ENCODE measurements at places on chromosomes 4 and X.

GRCh38 chrX:52977953-52978352 lies 19.6 kb upstream of the FAM156A start:
- DNase-seq: no peak

GRCh38 chr4:56531149-56531770 lies 25.7 kb downstream of the ARL9 start:
- no peak for DNase-seq

DNA sequence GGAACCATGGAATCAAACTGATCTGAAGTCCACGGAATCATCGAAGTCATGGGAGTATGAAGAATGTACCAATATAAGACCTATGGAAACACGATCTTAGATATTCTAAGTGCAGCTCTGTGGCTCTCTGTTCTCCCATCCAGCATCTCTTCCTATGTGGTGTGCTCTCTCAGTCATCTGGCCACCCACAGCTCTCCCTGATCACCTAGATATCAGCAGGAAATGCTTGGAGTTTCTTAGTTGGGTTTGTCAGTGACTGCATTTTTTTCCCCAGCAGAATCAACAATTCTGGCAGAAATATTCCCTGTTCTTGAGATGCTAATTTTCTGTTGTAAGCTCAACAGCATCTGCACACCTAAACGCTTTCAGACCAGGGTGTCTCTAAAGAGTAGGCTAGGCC lies 94.1 kb downstream of the GC start:
- DNase-seq: no peak

DNA sequence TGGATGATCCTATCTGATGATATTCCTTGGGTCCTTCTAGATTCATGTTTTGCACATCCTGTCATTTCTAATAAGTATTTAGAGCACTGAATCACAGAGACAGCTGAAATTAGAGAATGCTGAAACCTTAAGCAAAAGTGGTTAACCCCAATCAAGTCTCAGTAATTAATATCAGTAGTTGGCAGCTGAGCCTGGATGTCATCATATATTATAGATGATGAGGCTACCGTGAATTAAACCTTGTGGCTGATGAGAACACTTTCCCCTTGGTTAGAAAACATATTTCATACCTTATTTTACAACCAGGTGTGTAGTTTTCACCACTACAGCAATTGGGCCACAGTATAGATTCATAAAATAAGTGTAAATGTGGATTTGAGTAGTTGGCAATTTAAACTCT lies 499.0 kb downstream of the PDGFC start:
- no peak for DNase-seq

GRCh38 chrX:73562984-73563737 lies at the start of gene CHIC1:
Gene CHIC1, plus strand, starts transcription at chrX:73563197. Its CDS starts 88 bp downstream, at chrX:73563285.
- DNase-seq: peak; percentile 33

DNA sequence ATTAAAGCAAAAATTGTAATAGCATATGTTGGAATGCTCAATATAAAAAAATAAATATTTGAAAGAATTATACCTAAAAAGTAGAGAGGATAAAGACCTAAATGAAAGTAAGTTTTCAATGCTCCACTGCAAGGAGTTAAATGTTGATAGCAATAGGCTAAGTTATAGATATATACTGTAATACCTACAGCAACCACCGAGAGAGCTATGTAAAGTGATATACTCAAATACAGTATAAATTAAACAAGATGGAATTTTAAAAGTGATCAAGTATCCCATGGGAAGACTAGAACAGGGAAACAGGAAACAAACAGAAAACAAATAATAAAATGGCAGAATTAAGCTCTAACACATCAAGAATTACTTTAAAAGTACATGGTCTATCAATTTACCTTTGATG lies 73.9 kb downstream of the CASP3 start:
- no peak for DNase-seq

DNA sequence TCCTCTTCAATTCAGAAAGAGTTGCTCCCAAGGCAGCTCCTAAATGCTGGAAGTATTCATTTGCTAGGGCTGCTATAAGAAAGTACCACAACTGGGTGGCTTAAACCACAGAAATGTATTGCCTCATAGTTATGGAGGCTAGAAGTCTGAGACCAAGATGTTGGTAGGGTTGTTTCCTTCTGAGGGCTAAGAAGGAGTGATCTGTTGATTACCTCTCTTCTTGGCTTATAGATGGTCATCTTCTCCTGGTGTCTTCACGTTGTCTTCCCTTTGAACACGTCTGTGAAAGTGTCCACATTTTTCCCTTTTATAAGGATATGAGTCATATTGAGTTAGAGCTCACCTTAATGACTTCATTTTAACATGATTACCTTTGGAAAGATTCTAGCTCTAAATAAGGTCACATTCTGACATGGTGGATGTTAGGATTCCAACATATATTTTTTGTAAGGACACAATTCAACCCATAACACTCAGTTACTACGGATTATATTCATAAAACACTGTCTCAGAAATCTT lies 266.3 kb downstream of the SPATA18 start:
- no peak for DNase-seq

DNA sequence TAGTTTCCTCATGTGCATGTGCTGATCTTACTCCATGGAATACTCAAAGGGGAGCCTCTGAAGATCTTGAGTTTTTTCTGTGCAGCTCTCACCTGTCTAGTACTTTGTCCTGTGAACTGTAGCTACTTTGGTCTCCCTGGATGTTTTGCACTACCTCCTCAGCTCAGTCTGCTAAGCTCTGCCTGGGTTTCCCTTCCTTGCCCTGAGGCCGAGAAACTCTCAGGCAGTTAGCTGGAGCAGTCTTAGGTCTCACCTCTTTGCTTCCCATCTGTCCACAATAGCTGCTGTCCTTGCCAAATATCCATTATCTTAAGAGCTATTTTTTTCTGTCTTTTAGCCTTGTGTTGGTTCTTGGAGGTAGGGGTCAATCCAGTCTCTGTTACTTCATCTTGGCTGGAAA lies 11.6 kb downstream of the THAP6 start:
- no peak for DNase-seq

- no peak for DNase-seq
Observed at GRCh38 chr4:183961795-183962194, 56.7 kb downstream of the STOX2 start.

DNA sequence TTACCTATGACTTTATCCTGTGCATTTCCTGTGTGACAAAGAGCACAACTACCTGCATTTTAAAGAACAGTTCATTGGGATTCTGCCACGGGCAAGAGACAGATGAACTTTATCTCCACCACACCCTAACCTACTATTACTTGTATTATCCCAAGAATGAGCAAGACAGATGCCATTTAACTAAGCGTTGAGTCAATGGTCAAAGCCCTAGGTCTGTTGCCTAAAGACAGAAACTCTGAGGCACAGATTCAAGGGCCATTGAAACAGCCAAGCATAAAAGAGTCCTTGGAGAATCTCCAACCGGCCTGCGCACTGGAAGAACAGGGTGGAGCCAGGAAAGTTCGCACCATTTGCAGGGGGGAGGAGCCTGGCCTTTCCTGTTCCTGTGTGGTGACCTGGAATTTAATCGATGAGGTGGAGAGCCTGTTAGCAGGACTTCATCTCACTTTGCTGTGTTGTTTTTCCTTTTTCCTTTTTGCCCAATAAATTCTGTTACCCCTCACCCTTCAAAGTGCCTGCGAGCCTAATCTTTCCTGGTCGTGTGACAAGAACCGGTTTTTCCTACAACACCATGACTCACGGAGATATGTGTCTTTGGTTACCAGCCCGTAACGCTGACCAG lies 146.4 kb upstream of the DIAPH2 start:
- DNase-seq: no peak

DNA sequence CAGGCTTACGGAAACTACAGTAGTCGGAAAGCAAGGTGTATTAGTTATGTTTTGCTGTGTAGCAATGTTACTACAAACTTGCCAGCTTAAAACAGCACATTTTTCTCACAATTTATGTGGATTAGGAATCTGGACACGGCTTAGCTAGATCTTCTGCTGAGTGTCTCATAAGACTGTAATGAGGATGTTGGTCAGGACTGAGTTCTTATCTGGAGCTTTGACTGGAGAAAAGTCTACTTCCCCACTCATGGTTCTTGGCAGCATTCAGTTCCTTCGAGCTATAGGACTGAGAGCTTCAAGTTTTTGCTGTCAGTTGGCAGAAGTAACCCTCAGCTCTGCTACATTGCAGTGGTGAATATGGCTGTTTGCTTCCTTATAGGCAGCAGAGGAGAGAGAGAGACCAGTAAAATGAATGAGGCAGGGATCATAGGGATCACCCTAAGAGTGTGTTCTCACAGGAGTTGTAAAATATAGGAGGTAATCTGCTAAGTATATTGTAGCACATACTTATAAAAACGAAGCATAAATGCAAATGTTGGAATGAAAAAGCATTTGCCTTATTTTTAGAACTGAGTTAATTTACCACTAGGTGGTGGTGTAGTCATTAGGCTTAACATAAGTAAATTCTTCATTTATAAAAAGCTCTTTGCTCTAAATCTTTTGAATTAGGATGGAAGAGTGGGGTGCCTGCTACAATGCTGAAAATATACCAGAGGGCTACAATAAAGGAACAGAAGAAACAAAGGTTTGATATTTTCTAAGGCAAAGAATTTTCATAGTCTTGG lies 38.6 kb downstream of the ALG13 start:
- no peak for DNase-seq

GRCh38 chr4:94491322-94491721 lies 39.6 kb downstream of the PDLIM5 start:
- DNase-seq: no peak

DNA sequence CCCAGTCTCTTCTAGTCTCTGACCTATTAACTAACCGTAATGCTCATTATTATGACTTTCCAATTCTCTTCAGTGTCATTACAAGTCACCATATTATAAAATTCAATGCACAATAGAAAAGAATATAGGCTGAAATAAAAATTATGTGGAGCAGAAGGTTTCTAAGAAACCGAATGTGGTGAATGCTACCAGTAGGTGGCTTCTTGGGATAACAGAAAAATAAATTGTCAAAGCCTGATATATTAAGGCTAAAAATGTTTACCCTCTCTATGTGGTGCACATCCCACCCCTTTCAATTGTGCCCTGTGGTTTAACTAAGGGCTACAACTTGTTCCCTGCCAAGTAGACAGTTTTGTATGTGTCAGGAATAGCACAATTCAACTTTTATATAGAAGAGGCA lies 624.6 kb upstream of the TECRL start:
- no peak for DNase-seq

Measured in H54 (cell line).